Smooth muscle cell of trachea (primary cell): ENCODE measurements at places on chromosomes 1 and 21. TPM values are rescaled to one million over a fixed set of nuclear protein-coding genes. Genes with fewer than 3 reads are reported as not detected.

Gene OR2L2
- under 0.01 TPM in 1 of 2 replicates, not detected in the other for total RNA-seq

Gene CELA2A
- not detected in 2 replicates for total RNA-seq

Gene CAPN8
- not detected in 2 replicates for total RNA-seq

Gene BMP8B
- not detected in 2 replicates for total RNA-seq

Gene PTPRU
- total RNA-seq: 14.4 and 42.5 TPM in 2 replicates
